Diencephalon (tissue), 1 donor: ENCODE measurements at places on chromosomes 11 and 22. TPM values are rescaled to one million over a fixed set of nuclear protein-coding genes. Genes with fewer than 3 reads are reported as not detected.

FERMT3 gene
- 2.3 TPM for total RNA-seq

TPBGL gene
- total RNA-seq: 0.46 TPM

GGT5 gene
- 1.6 TPM for total RNA-seq

RAG2 gene
- total RNA-seq: not detected

CYB561A3 gene
- total RNA-seq: 12.7 TPM

OSBP gene
- total RNA-seq: 43.4 TPM

MAP6 gene
- total RNA-seq: 102 TPM

APLNR gene
- total RNA-seq: 25.1 TPM

LRRC74B gene
- total RNA-seq: 0.46 TPM

CCDC88B gene
- 3.2 TPM for total RNA-seq

GSTT4 gene
- not detected for total RNA-seq

TESMIN gene
- total RNA-seq: 1.8 TPM

LSP1 gene
- total RNA-seq: 1.2 TPM

LUZP2 gene
- total RNA-seq: 131 TPM

VSTM5 gene
- total RNA-seq: 5.1 TPM

GALNT18 gene
- total RNA-seq: 23.5 TPM

MOGAT2 gene
- not detected for total RNA-seq

DCDC1 gene
- total RNA-seq: 11.1 TPM

BATF2 gene
- total RNA-seq: not detected

SLC22A25 gene
- total RNA-seq: 0.23 TPM

OR56A3 gene
- total RNA-seq: not detected

PATE2 gene
- 2.1 TPM for total RNA-seq

SMC1B gene
- total RNA-seq: not detected

LARGE2 gene
- total RNA-seq: 0.23 TPM

OR51B4 gene
- total RNA-seq: not detected

ABTB2 gene
- total RNA-seq: 4.8 TPM

SLC35E4 gene
- 6.9 TPM for total RNA-seq

PRG3 gene
- not detected for total RNA-seq
